HFFc6 (cell line): ENCODE measurements at places on chromosomes 3 and 15. TPM values are rescaled to one million over a fixed set of nuclear protein-coding genes. Genes with fewer than 3 reads are reported as not detected.

CTXND1 gene
- total RNA-seq: not detected in 3 replicates

AMOTL2 gene
- total RNA-seq: 240 to 290 TPM (median 251 TPM) in 3 replicates

CPLX3 gene
- not detected in 3 replicates for total RNA-seq

IFT80 gene
- 20.9 to 24.0 TPM (median 23.3 TPM) in 3 replicates for total RNA-seq

DNAJA4 gene
- 0.12 to 0.78 TPM (median 0.33 TPM) in 3 replicates for total RNA-seq

ZNF774 gene
- 2.3 and 2.8 TPM in 2 replicates for total RNA-seq

TGM5 gene
- not detected in 2 replicates for total RNA-seq

CISH gene
- total RNA-seq: 0.90 to 1.5 TPM (median 1.1 TPM) in 3 replicates
